ENCODE measurements at places on chromosomes 1 and 21. TPM values are rescaled to one million over a fixed set of nuclear protein-coding genes. Genes with fewer than 3 reads are reported as not detected.

Gene OR2T2
- not detected for total RNA-seq

DNA sequence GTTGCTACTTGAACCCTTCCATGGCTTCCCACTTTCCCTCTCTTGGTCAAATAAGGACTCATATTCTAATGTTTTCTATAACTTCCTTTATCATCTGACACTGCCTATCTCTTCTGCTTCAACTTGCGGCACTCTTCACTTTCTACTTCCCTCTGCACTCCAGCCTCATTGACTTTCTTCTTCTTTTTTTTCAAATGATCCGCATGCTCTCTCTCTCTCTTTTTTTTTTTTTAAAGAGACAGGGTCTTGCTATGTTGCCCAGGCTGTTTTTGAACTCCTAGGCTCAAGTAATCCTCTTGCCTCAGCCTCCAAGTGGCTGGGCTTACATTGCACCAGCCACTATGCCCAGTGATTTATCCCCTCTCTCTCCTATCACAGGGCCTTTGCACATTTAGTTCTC is 7.3 kb upstream of the IL10 start:
- DNase-seq = no peak

DNA sequence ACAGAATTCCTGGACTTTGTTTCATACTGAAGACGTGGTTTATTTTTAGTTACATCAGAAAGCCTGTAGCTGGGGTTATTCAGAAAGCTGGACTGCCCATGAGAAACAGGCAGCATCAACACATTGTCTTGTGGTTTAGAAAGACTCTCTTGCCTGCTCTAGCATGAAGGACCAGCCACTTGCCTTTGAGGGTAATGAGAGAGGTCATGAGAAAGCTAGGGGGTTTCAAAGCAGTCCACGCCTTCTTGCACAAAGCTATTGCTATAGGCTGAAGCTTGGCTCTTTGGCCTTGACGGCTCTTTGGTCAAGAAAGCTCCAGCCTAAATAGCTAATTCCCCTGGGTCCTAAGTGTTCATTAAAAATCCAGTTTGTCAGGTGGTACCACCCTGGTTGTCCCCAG is 208.1 kb downstream of the PRDM2 start:
- DNase-seq = no peak

Gene C1orf141
- total RNA-seq = not detected

DNA sequence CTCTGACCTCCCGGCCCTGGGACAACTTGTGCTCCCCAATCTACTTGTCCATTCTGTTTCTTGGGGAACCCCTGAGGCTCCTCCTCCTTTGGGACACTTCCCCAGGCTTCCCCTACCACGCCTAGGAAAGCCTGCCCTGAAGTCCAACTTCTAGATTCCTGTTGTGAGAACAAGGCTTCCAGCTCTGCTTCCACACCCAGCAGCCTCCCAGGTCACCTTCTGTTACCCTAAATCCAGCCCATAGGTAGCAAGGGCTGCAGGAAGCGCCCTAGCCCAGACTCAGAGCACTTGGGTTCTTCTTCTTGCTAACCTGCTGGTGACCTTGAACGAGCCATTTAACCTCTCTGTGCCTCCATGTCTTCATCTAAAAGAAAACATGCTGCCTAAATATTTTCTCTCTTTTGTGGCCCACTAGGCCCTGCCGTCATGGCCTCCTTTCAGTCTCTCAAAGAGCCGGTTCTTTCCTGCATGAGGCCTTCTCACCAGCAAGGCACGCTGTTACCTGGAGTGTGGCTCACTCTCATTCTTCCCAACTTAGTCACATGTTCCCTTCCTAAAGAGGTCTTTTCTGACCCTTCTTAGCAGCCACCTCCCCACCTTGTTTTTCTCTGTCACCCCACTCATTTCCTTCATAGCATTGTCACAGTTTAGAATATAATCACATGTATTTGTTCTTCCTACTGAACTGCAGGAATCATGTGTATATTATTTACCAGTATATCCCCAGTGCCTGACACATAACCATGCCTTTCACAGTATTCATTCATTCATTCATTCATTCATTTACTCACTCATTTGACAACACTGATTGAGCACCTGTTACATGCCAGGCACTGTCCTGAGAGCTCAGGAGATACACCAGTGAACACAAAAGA is 1.4 kb downstream of the CAPN2 start:
- no peak for DNase-seq

DNA sequence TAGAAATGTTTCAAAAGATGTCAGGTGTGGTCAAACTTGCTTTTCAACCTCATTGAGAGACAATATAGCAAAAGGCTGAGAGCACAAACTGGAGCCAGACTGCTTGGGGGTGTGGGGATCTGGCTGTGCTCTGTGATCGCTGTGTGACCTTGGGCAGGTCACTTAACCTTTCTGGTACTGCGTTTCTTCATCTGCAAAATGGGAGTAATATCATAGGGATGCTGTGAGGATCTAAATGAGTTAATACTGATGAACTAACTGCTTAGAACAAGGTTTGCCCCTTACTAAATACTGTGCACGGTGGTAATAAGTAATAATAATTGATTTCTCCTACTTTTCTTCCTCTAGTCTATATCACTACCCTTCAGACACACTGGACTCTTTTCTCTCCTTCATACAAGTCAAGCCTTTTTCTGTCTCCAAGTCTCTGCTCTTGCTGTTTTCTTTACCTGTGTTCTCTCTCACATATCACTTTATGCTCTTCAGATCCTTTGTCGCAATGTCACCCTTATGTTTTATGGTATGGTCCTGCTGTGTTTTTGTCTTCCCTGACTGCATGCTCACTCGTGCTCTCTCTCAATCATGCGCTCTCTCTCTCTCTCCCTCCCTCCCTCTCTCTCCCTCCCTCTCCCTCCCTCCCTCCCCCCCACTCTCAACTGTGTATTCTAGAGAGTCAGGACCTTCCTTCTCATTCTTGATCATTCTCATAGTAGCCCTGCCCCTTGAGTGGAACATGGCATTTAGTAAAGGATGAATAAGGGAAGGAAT is 3.3 kb downstream of the MGST3 start:
- no peak for DNase-seq

Gene C4BPB
- not detected for total RNA-seq

DNA sequence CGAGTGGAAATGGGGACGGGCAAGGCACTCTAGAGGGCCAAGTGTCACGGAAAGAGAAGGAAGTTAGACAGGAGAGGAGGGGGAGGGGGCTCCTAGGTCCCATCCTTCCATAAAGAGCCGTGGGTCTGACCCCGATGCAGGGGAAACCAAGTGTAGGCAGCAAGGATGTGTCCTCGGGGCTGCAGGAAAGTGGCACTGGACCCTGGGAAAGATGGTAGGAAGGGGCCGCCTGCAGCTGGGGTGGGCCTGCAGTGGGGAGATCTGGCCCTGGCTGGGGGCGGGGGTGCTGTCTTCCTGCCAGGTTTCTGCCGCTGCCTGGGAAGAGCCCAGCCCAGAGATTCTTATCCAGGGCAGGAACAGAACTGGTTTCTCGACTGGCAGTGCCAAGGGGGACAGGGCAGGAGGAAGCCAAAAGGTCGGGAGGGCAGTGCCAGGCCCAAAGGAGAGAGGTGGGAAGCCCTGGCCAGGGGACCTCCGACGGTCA is 12.9 kb downstream of the CRABP2 start:
- DNase-seq = no peak

GRCh38 chr1:173193639-173194038 is 13.5 kb downstream of the TNFSF4 start:
- no peak for DNase-seq

DNA sequence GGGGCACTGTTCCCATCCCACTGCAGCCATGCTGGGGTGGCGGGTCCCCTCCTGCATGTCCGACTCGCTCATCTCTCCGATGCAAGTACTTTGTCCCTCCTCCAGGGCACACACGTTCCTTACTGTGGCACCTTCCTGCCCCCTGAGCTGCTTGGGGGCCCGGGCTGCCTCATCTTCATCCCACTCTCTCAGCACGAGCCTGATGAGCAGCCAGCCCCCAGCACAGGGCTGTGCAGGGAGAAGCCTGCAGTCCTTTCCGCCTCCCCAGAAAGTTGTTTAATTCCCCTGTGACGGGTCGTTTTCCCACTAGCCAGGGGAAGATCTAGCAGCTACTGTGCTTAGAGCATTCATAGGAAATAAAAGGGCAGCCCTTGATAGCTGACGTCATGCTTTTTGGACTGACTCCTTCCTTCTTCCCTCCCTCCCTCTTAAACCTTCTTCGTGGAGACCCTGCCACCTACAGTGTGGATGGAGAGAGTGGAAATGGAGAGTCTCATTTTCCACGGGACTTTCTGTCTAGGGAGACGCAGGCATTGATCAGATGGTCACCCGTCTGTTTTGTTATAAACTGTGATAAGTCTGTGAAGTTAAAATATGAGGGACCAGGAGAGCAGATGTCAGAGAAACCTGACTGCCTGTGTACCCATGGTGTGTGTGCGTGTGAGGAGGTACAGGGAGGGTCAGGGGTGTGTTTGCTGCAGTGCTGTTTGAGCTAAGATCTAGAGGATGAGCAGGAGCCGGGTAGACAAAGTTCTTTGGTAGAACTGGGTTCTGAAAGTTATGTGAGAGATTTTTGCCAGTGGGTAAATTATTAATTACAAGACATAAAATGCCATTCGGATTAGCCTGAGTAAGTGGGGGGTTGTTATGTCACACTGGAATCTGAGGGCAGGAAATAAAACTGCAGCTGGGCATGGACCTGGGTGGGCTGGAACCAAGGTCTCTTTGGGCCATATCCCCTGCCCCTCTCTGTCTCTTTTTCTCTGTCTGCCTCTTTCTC is 34.3 kb downstream of the GPR137B start:
- DNase-seq = peak; percentile 56

DNA sequence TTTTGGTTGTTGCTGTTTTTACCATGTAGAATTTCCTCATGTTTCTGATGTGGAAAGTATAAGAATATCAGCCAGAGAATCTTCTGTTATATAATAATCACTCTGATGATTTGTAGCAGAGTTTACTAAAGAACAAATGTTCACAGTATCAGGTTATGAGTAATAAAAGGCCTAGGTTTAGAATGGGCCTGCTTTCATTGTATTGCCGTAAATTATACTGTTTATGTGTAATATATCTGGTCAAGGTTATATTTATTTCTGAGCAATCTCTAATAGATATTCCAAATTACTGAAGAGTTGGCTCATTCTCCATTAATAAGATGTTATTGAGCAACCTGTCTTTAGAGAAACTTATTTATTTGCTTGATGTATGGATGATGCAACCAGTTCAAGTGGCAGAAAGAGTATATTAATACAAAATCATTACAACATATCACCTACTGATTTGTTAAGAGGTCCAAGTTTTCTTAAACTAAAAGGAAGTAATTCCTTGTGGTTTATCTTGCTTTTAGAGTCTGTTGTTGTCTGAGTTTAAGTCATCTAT is 649.4 kb upstream of the CXADR start:
- DNase-seq = no peak

GRCh38 chr1:212040629-212041412 is 5.3 kb downstream of the DTL start:
- no peak for DNase-seq

Gene NUDT4B
- total RNA-seq = 19.0 TPM

DNA sequence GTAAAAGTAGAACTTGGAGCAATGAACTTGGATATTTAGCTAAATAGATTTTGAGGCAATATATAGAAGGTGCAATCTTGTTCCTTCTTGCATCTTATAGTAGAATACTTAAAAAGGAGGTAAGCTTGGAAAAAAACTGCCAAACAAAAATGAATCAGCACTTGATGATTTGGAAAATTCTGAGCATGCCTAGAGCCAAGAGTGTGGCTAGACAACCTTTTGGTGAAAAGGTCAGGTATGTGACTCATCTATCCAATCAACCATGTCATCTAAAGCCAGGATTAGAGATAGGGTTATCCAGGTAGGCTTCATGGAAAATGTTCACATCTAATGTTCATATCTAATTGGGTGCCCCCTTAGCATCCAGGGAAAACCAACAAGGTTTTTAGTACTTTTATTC is 515.0 kb downstream of the COL11A1 start:
- DNase-seq = no peak

DNA sequence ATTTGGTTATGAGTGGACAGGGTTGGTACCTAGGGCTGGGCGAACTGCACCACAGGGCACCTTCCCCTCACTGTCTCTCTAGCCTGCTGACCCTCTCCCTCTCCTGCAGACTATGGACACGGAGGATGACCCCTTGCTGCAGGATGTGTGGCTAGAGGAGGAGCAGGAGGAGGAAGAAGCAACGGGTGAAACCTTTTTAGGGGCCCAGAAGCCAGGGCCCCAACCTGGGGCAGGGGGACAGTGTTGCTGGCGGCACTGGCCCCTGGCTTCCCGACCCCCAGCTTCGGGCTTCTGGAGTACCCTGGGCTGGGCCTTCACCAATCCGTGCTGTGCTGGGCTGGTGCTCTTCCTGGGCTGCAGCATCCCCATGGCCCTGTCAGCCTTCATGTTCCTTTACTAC is 21.9 kb downstream of the DISP3 start:
- DNase-seq = no peak

- no peak for DNase-seq
These were observed 924 bp upstream of the CAMSAP2 start for GRCh38 chr1:200737647-200738291.

GRCh38 chr1:231808116-231808515 is 181.5 kb downstream of the DISC1 start:
- DNase-seq = no peak

- no peak for DNase-seq
These were observed 18.6 kb downstream of the NDUFS5 start for GRCh38 chr1:39044762-39045161.

DNA sequence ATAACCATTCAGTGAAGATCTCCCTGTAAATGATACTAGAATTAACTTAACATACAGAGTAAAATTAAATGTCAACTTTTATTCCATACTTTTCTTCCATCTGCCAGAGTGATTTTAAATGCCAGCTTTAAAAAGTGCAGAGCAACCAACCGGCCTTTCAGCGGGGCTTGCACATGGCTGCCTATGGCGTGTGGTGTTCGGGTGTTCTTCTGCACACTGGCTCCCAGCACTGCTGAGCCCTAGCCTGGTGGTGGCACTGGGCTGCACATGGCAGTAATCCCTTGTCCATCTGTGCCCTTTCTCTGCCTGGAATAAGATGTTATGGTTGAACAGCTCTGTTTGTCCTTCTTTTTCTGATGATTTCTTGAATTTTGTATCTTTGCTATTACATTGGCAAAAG is 156.3 kb downstream of the SNX7 start:
- DNase-seq = no peak

Gene SCAF4
- total RNA-seq = 3.5 TPM

DNA sequence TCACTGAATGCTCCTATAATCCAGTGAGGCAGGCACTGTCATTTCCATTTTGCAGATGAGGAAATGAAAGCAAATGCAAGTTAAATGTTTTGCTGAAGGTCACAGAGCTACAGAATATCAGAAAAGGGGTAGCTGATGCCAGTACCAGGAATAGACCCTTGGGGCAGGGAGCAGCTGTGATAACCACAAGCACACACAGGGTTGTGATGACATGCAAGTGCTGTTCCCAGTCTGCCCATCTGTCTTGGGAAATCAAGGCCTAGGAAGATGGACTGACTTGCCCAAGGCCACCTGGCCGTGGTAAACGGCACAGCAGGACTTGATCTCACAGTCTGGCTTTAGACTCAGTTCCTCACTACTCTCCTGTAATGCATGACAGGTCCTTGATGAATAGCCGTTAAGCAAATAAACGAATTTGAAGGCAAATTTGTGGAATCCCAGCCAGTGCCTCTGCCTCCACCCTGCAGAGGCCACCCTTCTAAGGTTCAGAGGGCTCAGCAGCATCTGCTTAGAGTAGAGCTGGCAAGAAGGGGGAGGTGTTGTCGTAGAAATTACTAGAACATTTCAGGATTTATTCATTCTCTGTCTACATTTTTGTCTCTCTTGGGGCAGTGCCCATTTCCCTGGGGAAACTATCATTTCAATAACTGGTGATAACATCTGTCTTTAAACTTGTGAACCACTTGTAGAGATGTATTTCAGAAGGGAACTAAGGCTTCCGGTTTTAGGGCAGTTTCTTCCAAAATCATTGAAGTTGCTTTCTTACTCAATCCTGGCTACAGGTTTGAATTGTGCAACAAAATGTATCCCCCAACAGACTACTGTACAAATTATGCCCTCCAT is 53.2 kb upstream of the MRPS6 start:
- no peak for DNase-seq

Measured in SK-MEL-5 (cell line).